ENCODE measurements at places on chromosomes 5 and 9. TPM values are rescaled to one million over a fixed set of nuclear protein-coding genes. Genes with fewer than 3 reads are reported as not detected.
A peak's percentile ranks its signal among the peaks of the same experiment; 100 is the strongest.

Gene IL11RA
- total RNA-seq: 34.4 TPM

Gene LMX1B
- not detected for total RNA-seq

Gene PCDHGB7
- total RNA-seq: 0.12 TPM

Gene AGXT2
- total RNA-seq: not detected

Gene VCAN
- not detected for total RNA-seq

DNA sequence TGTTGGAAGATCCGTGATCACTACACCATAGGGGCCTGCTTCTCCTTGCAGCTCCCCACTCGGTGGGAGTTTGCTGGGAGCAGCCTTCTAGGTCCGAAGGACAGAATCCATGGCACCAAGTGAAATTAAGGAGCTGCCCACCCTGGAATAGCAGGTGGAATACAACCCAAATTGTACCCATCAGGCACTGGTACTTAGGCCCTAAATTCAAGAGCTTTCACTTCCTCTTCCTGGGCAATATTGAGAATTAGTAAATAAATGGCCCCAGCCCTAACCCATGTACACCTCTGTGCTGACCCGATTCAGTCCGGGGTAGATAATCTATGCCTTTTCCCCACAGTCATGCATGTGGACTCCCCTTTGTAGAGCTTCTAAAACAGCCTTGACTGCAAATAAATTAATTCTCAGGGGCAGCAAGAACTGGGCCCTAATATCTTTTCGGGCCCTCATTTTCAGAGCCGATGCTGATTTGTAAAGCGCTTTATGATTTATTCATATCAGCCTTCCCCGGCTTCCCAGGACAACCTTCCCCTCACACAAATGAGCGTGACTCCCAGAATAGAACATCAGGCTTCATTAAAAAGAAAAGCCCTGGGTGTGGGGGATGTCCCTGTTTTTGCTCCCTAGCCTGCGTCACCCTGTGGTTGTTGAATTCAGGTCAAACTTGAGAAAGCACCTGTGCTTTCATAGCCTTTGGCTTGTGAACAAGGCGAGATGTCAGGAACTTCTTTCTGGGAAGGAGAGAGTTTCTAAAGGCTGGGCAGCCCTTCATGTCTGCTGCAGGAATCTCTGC lies 126.1 kb upstream of the TBC1D2 start:
- H3K27me3 ChIP-seq: no peaks in the 10 kb centered on the region
- DNase-seq: no peak
- no peaks in the 10 kb centered on the region for H3K4me1 ChIP-seq

GRCh38 chr5:169656125-169656901 lies 19.2 kb downstream of the DOCK2 start:
- H3K4me3 ChIP-seq: peak overlapping the region; percentile 64
- DNase-seq: peak; percentile 69
- H3K4me1 ChIP-seq: peaks cover 61% of the 10 kb centered on the region

DNA sequence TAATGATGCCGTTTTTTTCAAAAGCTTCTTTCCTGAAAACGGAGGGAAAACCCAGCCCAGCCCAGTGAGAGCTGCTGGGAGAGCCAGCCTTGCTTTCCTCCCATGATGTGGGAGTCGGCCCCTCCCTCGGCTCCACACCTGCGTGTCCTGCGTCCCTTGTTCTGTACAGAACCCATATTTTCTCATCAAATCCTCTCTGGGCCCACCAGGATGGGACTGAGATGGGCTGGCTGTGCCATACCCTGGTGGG lies 8.9 kb downstream of the FLT4 start:
- no peaks in the 10 kb centered on the region for H3K4me1 ChIP-seq
- no peak for DNase-seq
- no peak overlapping the region for H3K27ac ChIP-seq

DNA sequence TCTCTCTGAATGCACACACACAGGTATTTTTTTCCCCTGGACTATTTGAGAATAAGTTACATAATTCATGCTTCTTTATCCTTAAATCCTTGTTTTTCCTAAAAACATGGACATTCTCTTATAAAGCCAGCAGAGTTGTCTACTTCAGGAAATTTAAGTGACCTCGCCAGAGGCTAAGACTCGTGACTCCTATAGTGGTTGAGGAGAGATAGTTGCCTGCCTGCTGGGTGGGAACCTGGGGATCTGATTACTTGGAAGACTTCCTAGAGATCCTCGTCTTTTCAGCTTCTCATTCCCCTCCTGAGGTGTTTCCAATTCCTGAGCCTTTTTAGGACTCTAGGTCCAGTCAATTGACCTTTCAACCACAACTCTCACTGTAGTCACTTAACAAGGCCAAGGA lies 5.5 kb downstream of the SLC30A5 start:
- peaks cover 26% of the 10 kb centered on the region for H3K4me1 ChIP-seq
- H3K36me3 ChIP-seq: peaks cover 45% of the 10 kb centered on the region
- no peaks in the 10 kb centered on the region for H3K27me3 ChIP-seq
- no peak for DNase-seq
- H3K27ac ChIP-seq: no peak overlapping the region
- H3K4me3 ChIP-seq: no peak overlapping the region

- H3K4me3 ChIP-seq: no peak overlapping the region
- no peaks in the 10 kb centered on the region for H3K27me3 ChIP-seq
- no peaks in the 10 kb centered on the region for H3K4me1 ChIP-seq
- peak; percentile 17 for DNase-seq
- no peak overlapping the region for H3K27ac ChIP-seq
Observed at GRCh38 chr5:107858324-107858723, 187.6 kb upstream of the EFNA5 start.

DNA sequence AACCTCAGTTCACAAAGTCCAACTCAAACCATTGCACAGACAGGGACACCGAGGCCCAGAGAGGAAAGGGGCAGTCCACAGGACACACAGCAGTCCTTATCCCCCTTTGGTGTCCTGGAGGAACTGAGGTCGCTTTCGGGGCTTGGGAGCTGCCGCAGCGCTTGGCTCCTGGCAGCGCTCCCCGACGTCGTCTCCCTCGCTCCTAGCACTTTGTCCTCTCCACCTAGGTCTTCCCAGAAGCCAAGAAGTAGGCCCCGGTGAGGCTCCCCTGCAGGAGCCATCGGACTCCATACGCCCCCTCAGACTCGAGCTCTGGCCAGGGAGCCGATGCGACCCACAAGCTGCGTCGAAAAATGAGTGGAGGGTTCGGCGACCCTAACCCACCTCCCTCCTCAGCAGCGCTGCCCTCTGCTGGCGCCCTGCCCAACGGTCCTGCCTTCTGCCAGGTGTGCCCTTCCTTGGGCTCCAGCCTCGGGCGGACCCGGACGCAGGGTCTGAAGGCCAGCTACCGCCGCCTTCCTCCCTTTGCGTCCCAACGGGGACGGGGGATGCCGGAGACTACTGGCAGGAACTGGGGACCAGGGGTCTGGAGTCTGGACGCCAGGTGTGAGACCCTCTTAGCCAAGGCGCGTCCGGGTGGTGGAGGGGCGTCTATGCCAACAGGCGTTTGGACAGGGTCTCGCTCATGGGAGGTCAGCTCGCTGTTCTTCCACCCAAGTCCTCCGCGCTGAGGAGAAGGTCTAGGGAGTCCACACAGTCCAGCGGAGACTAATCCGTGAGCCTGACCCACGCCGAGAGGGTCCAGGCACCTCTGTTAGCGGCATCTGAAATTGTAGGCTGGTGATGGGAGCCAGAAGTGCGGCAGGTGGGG lies 2.1 kb upstream of the PRDM12 start:
- peaks cover 58% of the 10 kb centered on the region for H3K27me3 ChIP-seq
- H3K36me3 ChIP-seq: peaks cover 3% of the 10 kb centered on the region
- H3K4me3 ChIP-seq: peak overlapping the region; percentile 40

DNA sequence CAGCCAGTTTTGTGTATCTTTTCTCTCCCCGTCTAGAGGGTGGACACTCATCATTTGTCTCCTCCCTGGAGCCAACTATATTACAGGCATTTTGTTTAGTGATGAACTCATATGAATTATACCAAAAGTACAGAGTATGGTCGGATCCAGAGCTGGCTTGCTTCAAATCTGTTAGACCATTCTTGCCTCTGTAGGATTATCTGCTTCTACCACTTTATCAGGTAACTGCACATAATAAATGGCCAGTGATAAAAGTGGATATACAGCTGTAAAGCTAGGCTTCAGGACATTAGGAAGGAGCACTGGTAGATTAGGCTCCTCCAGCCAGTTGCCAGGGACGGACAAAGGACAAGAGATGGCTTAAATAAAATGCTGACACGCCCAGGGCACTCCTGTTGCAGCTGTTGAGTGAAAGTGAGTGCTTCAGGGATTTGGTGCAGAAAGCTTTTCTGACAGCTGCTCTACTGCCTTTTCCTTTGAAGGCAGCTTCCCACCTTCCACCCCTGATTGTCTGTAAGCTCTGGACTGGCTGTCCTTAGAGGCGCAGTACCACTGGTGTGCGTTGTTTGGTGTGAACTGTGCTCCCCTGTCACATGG lies 259.2 kb downstream of the PDZD2 start:
- H3K27me3 ChIP-seq: no peaks in the 10 kb centered on the region
- H3K27ac ChIP-seq: no peak overlapping the region
- no peak overlapping the region for H3K4me3 ChIP-seq
- no peaks in the 10 kb centered on the region for H3K36me3 ChIP-seq

GRCh38 chr5:144395704-144396103 lies 225.0 kb downstream of the KCTD16 start:
- no peak overlapping the region for H3K4me3 ChIP-seq
- H3K27ac ChIP-seq: no peak overlapping the region
- no peak for DNase-seq
- no peaks in the 10 kb centered on the region for H3K27me3 ChIP-seq

DNA sequence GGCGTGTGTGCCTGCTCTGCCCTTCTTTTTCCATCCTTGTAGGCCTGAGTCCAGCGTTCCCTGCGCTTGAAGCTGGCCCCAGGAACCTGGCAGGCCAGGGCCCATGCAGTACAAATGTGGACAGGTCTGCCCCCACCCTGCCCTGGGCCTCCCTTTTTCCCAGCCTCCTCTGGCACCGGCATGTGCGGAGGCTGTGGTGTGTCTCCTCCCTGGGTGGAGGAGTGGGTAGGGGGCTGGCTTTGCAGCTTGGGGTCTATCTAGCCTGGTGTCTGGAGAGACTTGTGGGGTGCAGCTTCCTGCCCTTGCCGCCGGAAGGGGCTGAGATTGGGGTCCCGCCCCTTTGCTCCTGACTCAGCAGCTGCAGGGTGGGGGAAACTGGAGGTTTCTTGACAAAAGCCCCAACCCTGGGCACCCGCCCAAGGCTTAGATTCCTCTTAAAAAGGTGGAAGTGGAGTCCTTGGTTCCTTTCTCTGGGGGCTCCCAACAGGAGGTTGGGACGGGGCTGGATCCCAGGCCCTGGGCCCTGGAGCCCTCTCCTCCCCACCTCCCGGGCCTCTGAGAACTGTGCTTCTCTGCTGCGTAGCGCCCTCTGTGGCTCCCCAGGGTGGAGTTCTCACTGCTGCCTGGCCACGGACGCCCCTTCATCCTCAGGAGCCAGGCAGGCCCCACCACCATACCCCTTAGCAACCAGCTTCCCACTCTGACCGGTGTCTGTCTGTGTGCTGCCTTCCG lies 18.0 kb downstream of the RXRA start:
- DNase-seq: no peak
- H3K27ac ChIP-seq: no peak overlapping the region
- H3K36me3 ChIP-seq: no peaks in the 10 kb centered on the region
- H3K27me3 ChIP-seq: no peaks in the 10 kb centered on the region

DNA sequence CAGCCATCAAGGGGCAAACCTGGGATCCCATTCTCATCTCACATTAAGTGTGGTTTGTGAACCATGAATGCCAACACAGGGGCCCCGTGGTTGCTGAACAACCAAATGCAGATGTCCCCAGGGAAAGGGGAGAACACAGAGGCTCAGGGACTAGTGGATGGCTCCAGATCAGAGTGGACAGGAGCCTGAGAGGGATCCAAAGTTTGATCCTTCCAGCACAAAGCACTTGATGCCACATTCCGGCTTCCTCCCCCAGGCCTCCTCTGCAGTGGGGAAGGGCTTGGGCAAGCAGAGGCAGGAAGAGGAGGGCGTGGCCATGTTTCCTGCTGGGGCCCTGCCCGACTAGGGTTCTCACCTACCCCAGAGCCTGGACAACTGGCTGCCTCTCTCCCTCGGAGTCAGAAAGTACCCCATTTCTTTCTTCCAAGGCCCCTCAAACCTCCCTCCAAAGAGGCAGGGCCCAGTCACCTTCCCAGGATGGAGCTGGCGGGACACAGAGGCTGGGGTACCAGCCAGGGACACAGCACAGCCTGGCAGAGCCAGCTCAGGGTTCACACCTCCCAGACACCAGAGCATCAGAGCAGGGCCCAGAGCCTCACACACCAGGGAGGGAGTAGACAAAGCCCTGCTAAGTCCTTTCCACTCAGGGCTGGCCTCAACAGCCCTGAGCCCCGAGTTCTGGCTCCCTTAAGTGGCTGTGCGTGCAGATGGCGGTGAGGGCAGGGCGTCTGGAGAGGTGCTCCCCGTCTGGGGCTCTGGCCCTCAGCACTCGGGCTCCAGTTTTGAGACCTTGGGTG lies 4.3 kb upstream of the RNF44 start:
- H3K4me1 ChIP-seq: peaks cover 54% of the 10 kb centered on the region
- DNase-seq: peak; percentile 94
- H3K4me3 ChIP-seq: peak overlapping the region; percentile 86

- H3K36me3 ChIP-seq: no peaks in the 10 kb centered on the region
- no peaks in the 10 kb centered on the region for H3K4me1 ChIP-seq
- DNase-seq: no peak
- peaks cover 7% of the 10 kb centered on the region for H3K27me3 ChIP-seq
Observed at GRCh38 chr9:7287065-7287464, 512.5 kb downstream of the DMAC1 start.

DNA sequence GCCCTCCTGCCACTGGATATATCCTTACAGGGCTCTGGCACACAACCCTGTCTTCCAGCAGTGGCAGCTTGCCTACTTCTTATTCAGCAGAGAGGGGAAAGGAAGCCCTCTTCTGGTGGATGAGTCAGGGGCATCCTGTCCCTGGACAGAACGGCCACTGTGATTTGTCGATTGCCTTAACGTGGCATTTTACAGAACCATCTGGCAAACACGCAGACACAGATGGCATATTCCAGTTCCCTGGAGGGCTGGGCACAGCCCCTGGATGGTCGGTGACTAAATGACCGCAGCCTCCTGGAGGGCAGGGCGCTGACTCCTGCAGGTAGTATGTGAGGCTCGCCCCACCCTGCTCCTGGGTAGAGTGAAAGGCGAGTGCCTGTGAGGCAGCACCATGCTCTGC lies 62.1 kb downstream of the DCP2 start:
- peaks cover 2% of the 10 kb centered on the region for H3K27me3 ChIP-seq
- no peak for DNase-seq
- peaks cover 9% of the 10 kb centered on the region for H3K4me1 ChIP-seq
- H3K27ac ChIP-seq: no peak overlapping the region

DNA sequence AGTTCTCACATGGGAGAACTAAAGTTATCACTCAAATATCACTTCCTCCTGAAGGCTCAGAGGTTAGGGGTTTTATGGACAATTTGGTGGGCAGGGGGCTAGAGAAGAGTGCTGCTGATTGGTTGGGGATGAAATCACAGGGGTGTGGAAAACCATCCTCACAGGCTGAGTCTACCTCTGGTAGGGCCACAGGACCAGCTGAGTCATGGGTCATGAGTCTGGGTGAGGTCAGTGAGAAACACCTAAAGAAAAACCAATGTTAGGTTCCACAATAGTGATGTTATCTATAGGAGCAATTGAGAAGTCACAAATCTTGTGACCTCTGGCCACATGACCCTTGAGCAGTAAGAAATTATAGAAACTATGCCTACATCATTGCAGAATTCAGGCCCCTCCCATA lies 203.3 kb upstream of the TARS1 start:
- H3K27me3 ChIP-seq: no peaks in the 10 kb centered on the region
- H3K27ac ChIP-seq: no peak overlapping the region
- peaks cover 1% of the 10 kb centered on the region for H3K36me3 ChIP-seq
